Activated B cell treated with CpG ODN at 0.5 μM for 24 hours (primary cell): ENCODE measurements at places on chromosomes 4 and X.

GRCh38 chr4:24671849-24672248 is 87.5 kb upstream of the DHX15 start:
- DNase-seq = no peak

DNA sequence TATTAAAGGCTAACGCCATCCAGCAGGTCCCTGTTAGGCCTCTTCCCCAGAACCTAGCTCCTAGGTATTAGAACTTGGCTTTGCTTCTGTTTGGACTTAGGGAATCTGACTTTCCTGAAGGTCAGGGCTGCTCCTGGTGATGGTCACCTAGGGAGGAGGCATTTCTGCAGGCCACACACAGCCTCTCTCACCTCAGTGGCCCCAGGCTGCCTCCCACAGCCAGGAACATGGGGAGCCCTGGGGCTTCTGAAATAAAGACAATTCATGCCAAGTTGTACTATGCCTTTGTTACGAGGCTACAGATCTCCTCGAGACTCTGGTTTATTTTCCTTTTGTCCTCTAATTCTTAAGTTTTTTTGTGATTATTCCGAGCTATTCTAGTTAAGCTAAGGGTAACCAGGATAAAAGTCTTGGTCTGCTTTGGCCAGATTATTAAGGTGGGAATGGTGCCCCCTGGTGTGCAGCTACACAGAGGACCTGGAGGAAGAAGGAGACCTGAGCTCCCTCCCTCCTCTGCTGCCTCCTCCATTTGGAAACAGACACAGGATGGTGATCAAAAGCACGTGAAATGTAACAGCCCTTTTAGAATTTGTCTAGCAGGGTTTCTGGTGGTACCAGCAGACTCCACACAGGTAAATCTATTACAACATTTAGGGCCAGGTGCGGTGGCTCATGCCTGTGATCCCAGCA is 131.0 kb downstream of the DCLK2 start:
- peak; percentile 25 for DNase-seq

DNA sequence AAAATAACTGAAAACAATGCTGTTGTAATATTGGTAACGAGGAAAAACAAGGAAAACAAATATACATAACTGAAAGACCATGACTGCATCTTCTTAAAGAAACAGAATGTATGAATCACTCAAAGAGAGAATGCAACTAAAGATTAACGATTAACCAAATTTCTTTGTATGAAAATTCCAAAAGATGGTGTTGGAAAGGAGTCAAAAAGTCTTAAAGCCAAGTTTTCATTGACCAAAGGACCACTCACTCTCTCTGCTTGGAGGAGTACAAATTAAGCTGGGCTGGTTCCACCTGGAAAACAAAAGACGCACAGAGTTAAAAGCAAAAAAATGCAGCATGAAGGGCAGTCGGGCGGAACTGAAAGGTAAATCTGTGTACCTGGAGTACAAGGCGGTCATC is 1.8 kb downstream of the DCAF12L1 start:
- DNase-seq = no peak

- DNase-seq = no peak
Observed at GRCh38 chr4:169064296-169064695, 54.2 kb upstream of the CBR4 start.

DNA sequence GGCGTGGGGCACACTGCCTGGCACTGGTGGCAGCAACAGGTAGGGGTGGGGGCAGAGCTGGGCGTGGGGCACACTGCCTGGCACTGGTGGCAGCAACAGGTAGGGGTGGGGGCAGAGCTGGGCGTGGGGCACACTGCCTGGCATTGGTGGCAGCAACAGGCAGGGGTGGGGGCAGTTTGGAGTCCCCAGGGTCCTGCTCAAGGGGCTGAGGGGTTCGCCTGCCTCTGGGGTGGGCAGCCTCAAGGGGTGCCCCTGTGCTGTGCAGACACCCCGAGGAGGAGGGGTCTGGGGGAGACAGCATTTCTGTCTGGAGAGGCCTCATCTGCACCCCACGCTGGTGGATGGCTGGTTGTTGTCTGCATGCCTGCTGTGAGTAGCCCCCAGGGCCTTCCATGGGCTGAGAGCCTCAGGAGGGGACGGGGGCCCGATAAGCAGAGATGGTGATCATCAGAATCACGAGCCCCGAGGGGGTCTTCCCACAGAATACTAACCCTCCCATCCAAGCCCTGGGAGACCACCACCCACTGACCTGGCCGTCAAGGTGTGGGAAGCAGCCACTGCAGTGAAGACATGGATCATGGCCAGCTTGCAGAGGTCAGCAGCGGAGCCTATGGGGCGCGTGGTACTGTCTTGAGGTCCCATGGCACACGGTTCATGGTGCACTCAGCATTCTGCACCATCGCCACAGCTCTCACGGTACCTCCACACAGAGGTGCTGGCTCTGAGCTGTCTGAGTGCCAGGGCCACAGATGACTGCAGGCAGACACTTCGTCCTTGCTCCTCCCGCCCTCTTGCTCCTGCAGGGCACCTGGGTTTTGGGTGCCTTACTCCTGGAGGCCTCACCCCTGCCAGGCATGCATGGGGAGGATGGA is 21.5 kb downstream of the NAT8L start:
- DNase-seq = no peak

- no peak for DNase-seq
Observed at GRCh38 chr4:43410636-43411035, 518.1 kb downstream of the GRXCR1 start.

- no peak for DNase-seq
Observed at GRCh38 chr4:101411926-101412325, 64.6 kb upstream of the PPP3CA start.

DNA sequence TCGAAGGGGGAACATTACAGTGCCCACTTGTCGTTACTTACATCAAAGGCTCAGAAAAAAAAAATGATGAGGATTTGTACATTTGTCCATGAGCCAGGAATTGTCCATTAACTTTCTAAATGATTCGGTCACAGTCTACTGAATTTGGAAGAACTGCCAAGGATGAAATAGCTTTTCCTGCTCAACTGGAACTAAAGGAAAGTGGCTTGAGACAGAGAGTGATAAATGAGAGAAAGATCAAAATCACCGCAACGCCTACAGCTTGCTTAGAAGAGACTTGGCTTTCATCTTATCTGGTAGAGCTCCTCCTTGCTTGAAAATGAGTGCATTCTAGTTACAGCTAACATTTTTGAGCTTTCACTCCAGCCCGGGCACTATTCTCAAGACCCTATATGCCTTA is 55.5 kb upstream of the ADGRG2 start:
- DNase-seq = no peak

DNA sequence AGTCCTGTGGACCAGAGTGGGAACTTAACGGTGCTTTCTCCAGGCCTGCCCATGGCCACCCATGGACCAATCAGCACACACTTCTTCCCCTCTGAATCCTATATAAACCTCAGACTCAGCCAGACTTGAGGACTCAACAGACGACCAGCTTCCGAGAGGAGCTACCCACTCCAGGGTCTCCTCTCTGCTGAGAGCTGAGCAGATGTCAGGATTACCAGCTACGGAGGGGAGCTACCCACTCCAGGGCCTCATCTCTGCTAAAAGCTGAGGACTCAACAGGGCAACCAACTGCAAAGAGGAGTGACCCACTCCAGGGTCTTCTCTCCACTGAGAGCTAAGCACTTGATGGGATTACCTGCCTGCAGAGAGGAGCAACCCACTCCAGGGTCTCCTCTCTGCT is 80.0 kb upstream of the DDX60 start:
- no peak for DNase-seq

DNA sequence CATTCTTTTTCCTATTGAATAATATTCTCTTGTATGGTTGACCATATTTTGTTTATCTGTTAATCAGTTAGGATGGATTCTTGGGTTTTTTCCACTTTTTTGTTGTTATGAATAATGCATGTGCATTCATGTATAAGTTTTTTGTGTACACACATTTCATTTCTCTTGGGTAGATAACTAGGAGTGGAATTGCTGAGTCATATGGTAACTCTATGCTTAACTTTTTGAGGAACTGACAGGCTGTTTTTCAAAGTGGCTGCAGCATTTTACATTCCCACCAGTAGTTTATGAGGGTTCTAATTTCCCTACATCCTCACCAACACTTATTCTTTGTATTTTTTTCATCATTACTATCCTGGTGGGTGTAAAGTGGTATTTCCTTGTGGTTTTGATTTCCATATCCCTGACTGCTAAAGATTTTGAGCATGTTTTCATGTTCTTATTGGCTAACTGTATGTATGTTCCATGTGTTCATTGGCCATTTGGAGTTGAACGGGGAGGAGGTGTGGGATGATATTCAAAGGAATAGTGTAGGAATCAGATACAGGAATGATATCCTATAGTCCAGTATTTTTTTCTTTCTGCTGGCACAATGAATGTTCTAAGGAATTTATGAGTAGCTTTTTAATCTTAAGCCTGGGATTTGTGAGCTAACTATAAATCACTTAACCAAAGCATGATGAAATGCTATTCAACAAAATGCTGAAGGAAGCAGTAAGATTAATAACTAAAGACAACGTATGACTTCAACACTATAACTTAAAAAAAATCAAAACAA is 114.3 kb downstream of the AMELX start:
- no peak for DNase-seq

GRCh38 chr4:41169256-41169800 is 45.0 kb downstream of the APBB2 start:
- DNase-seq = no peak

- DNase-seq = no peak
Observed at GRCh38 chrX:139739138-139739537, 31.2 kb upstream of the MCF2 start.

- no peak for DNase-seq
Observed at GRCh38 chr4:98845960-98846359, 83.0 kb downstream of the EIF4E start.
